ENCODE measurements at places on chromosomes 5 and 9.

DNA sequence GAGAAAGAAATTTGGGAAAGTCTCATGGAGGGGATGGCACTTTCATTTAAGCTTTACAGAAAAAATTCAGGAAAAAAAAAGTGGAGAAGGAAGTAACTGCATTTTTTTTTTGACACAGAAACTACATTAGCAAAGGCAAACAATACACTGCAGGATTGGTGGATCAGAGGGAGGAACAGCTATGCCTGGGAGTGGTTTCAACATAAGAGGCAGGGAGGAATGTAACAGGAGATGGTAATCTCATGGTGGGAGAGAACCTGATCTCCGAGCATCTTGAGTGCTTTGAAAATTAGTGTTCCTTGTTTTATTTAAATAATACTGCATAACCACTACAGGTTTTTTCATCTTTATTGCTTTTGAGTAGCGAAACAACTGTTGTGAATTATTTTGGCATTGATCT lies 249.4 kb downstream of the FAM170A start:
- no peak for DNase-seq

- no peak for DNase-seq
These were observed 273.7 kb downstream of the DIRAS2 start for GRCh38 chr9:90368928-90369327.

DNA sequence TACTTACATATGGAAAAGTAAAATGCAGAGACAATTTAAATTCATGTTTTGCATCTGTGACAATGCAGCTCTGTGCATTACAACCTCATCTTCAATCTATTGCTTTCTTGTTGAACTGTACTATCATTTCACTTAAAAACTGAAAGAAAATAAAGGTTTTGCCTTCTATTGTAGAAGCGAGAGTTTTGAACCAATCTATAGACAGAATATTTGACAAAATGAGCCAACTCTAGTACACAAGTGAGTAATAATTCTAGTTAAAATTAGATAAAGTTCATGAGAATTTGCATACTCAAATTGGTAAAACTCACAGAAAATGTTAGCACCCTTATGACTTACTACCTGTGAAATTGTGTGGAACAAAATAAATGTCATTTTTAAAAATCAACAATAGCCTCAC lies 123.7 kb downstream of the EDIL3 start:
- no peak for DNase-seq

- DNase-seq: peak; percentile 8
These were observed 82.1 kb downstream of the CCDC192 start for GRCh38 chr5:127785098-127785927.

DNA sequence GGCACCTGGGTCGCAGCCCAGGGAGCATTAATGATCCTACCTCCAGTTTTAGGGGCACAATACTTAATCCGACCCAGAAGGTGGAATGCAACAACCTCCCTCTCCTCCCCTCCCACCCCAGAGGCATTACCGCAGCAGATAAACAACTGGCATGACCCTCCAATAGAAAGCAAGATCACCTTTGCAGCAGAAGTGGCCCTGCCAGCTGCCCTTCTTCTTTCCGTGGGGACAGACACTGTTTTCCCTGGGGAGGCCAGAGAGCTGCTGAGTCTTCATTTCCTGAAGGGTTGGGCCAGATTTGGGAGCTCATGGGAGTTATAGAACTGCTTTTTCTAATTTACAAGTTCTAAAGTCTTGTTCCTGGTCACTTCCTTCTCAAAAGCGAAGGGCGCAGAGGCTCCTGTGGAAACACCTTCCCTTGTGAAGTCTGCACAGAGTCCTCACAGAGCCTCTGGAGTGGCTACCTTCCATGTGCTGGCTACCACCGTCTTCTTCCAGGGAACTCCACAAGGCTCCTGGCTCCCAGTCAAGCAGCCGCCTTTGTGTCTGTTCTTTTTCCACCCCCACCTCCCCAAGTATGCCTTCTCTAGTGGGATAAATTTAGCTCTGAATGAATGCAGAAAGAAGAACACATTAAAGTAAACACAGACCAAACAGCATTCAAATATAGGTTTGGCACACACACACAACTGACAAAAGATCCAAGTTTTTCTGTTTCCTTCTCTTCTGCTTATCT lies 8.0 kb upstream of the PALM2AKAP2 start:
- DNase-seq: no peak

DNA sequence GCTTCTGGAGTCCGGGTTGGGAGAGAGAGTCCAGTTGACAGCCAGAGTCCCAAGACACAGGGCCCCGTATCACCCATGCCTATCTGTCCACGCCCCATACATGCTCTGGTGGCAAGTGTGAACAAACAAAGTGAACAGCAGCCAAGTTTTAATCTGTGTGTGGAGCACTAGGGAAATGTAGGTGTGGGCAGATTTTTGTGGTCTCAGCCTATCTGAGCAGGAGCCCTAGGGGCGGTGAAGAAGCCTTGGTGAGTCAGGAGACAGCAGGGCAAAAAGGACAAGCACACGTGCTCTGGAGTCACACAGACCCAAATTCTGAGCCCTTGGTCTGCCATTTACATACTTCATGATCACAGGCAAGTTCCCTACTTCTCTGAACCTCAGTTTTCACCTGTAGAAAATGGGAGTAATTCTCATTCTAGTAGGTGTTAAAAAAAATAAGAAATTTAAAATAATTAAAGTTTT lies 23.2 kb downstream of the EGR1 start:
- no peak for DNase-seq

- DNase-seq: no peak
These were observed 186.0 kb upstream of the KLF9 start for GRCh38 chr9:70600506-70600905.

GRCh38 chr9:130756037-130756436 lies 62.5 kb downstream of the EXOSC2 start:
- no peak for DNase-seq

DNA sequence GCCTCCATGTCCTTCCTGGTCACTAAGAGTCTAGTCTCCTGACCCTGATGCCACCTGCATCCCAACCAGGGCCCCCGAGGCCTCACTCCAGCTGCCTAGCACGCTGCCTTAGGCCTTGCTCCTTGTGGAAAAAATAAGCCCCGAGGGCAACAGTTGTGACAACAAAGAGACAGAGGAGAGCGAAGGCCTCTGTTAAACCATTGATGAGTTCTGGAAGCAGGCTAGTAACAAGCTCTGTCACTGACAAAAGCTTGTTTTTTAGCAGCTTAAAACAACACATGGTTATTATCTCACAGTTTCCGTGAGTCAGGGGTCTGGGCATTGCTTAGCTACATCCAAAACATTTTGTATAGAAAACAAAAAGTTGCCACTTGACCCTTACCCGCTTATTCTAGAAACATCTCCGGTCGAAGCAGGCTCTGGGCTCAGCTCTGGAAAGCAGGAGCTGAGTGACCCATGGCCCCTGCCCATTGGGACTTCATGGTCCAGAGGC lies 48.2 kb upstream of the TBC1D2 start:
- no peak for DNase-seq

GRCh38 chr9:107994648-107995047 lies 505.1 kb upstream of the KLF4 start:
- no peak for DNase-seq

GRCh38 chr9:35933550-35934067 lies 24.3 kb downstream of the SPAAR start:
- DNase-seq: no peak

DNA sequence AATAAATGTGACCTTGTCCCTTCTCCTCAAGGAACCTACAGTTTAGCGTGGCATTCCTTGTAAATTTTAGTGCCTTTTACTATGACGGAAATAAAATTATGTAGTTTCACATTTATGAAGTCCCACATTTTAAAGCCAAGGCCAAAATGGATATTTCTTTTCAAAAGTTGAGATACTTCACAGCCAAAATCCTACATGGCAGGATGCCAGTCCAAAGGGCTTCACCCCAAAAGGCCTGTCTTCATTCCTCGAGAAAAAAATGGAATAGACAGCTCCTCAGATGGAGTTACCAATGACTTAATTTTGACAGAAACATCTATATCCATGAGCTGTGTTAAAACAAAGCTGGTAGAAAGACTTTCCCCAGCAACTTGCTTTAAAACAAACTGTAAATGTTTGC lies 211.2 kb downstream of the GLIS3 start:
- no peak for DNase-seq

DNA sequence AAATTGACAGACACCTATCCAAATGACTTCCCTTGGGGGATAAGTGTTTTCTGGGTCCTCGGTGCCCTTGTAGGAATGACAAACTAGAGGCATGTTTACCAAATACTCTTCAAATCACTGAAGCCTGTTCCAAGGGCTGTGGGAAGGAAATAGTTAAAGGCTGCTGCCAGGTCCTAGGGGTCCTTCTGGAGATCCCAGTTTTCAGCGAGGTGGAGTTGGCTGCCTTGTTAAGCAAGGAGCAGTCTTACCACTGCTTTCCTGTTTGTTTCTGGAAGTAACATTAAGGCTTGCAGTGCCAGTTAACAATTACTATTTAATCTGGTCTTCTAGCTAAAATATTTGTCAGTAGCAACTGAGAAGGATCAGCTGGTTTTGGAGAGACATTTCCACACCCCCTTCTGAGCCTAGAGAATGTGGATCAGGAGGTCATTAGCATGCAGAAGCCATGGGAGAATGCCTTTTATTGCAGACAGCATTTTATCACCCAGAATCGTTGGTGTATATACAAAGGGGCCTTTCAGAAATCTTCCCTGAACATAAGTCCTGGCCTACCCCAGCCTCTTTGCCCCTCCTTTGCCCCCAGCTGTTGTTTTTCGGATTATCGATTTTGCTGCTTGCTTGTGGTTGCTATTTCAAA lies 238.8 kb downstream of the DMAC1 start:
- no peak for DNase-seq

- no peak for DNase-seq
These were observed 289.7 kb downstream of the PBX3 start for GRCh38 chr9:126036881-126037291.

- DNase-seq: no peak
These were observed 167.3 kb downstream of the PJA2 start for GRCh38 chr5:109242518-109242917.

GRCh38 chr5:160064995-160065614 lies 54.1 kb downstream of the PWWP2A start:
- DNase-seq: no peak

DNA sequence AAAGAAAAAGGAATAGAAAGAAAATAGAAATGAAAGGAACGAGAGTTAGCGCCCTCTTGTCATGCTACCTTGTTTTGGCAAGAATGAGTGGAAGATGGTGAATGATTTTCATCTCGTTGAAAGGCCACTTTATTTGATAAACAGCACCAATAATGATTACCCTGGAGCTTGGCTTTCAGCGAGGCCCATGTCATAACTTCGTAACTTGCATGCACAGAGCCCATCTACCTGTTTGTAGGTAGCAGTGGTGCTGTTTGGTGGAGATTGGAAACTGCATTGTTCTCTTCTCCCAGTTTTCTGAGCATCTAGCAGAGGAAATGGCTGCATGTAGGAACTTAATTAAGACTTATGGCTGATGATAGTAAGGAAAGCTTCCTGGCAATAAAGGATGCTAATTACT lies 59.3 kb downstream of the NPR3 start:
- DNase-seq: no peak

DNA sequence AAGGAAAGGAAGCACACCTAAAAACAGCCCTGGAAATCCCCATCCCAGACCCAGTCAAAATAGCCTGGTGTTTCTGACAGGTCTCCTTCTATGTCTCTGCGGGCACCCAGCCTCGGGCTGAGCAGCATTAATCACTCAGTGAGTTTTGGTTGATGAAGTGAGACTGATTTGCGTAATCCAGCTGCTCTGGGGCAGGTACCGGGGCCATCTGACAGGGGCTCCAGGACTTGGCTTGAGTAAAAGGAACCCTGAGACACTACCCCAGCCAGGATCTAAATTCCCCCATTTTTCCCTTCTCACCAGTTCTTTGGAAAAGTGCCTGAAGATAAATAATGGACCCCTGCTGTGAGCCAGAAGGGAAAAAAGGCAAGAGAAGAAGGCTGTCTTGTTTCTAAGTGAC lies 596 bp downstream of the SLC28A3 start:
- DNase-seq: no peak

GRCh38 chr9:121239071-121239470 lies 28.9 kb upstream of the GSN start:
- no peak for DNase-seq

DNA sequence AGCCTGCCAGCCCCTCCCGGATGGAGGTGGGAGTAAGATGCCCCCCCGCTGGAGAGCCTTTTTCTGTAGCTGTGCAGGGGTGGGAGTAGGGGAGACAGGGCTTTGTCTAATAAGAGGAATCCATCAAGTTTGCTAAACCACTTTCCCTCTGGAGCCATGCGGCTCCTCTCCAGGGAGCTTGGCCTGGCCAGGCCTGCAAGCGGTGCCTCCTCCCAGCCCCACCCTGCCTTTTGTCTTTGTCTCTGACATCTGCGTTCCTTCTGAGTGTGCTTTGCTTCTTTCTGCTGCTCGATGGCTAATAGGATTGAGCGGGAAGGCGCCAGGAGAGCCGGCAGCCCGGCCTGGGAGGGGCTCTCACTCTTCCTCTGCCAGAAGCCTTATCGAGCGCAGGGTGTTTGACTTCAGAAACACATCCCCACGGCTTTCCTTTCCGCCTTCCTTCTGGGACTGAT lies 26.7 kb upstream of the FCN1 start:
- DNase-seq: no peak

DNA sequence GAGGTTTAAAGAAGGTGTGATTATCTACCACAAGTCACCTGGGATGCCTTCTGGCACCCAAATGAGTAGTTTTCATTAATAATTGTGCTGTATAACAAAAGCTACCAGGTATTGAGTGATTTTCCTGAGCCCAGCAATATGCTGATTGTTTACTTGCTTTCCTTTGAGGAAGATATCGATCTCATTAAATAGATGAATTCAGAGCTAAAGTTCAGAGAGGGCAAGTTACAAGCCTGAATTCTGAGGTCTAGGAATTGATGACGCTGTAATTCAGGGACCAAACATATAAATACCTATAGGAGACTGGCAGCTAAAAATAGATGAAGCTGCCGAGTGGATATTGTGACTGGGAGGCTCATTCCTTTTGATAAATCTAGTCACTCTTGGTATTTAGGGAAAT lies 1.1 kb downstream of the ERCC6L2 start:
- no peak for DNase-seq

- no peak for DNase-seq
These were observed 53.6 kb downstream of the RAB24 start for GRCh38 chr5:177249761-177250537.

DNA sequence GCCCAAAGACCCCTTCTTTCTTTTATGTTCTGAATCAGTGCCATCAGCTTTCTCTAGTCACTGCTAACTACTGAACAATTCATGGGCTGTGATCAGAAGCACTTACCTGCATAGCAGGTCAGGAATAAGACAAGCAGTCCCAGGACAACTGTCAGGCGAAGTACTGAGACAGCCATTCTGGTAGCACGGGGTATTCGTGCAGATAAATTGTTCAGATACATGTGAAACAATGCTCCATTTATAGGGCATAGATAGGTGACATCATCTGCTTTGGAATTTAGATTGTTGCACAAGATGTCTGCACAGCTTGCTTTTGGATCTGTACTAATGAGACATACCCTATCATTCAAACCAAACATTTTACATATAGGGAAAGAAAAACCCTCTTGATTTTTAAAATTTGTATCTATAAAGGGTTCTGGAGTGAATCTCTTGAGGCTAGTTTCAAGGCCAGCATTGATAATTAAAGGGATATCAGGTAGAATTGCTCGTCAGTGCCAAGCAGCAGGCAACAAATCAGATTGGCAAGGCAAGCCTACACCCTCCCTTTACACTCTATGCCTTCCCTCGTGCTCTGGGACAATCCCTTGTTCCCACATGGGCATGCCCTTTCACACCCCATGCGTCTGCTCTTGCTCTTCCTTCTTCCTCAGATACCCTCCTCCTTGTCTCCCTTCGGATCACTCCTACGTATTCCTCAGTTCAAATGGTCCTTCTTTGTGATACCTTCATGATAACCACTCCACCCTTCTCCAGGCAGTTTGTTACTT lies at the start of gene C5orf46:
C5orf46 (minus strand) TSS at position 213 of the 770 bp plus-strand sequence; CDS start at position 176, 37 bp downstream.
- no peak for DNase-seq

GRCh38 chr5:174839196-174839595 lies 114.8 kb downstream of the MSX2 start:
- DNase-seq: no peak
